BE2C (cell line): ENCODE measurements at places on chromosomes 5 and 9.

DNA sequence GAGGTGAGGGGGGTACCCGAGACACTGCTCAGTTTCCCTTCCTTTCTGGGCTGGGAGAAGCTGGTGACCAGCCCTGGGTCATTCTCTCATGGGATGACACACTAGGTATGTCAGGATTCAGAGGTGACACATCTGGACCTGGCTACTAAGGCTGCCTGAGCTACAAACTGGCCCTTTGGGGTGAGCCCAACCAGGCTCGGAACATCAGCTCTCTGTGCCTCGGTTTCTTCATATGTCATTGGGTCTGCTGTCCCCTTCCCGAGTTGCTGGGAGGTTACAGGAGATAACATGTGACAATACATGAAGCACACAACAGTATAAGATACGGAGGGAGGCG, 11.8 kb downstream of the CARD19 start:
- DNase-seq, result no peak

- no peak for DNase-seq
These were observed 3.6 kb downstream of the F12 start for GRCh38 chr5:177405805-177406204.

DNA sequence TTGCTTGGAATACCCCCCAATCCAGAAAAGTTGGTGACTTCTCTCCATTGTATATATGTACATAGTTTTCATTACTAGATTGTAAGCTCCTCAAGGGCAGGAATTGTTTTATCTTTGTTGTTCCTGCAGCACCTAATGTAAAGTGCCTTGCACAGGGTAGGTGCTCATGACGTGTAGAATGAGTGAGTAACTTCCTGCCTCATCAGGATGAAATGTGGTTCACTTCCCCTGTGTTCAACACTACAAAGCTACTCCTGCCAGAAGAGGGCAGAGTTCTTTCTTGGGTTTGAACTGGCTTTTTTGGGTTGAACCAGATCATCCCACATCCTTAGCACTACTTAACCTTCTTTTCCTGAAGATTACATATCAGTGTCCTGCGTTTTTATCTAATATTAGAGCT, 23.9 kb downstream of the GTF3C4 start:
- no peak for DNase-seq

- no peak for DNase-seq
These were observed 241.8 kb downstream of the TRIM32 start for GRCh38 chr9:116928884-116929283.

- DNase-seq, result no peak
These were observed 154.2 kb upstream of the DAB2 start for GRCh38 chr5:39578887-39579497.

- DNase-seq, result no peak
These were observed 97.1 kb downstream of the ZNF618 start for GRCh38 chr9:113973226-113973625.

- DNase-seq, result no peak
These were observed 56.0 kb downstream of the AUH start for GRCh38 chr9:91305596-91306295.

DNA sequence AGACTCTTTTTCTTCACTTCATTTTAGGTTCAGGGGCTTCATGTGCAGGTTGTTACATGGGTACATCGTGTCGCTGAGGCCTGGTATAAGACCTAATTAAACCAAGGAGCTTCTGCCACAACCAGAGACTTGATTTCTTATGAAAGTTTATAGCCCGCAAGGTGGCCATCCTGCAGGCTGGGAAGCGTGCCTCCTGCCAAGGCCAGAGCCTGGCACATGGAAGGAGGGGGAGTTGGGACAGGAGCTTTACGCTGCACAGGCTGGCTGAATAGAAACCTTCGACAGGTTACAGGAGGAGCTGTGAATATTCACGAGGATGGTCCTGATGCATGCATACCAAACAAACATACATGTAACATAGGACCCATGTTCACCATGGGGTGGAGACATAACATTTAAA, 50.1 kb upstream of the SIMC1 start:
- DNase-seq, result no peak

GRCh38 chr5:54357408-54358058, 47.2 kb upstream of the ARL15 start:
- no peak for DNase-seq

DNA sequence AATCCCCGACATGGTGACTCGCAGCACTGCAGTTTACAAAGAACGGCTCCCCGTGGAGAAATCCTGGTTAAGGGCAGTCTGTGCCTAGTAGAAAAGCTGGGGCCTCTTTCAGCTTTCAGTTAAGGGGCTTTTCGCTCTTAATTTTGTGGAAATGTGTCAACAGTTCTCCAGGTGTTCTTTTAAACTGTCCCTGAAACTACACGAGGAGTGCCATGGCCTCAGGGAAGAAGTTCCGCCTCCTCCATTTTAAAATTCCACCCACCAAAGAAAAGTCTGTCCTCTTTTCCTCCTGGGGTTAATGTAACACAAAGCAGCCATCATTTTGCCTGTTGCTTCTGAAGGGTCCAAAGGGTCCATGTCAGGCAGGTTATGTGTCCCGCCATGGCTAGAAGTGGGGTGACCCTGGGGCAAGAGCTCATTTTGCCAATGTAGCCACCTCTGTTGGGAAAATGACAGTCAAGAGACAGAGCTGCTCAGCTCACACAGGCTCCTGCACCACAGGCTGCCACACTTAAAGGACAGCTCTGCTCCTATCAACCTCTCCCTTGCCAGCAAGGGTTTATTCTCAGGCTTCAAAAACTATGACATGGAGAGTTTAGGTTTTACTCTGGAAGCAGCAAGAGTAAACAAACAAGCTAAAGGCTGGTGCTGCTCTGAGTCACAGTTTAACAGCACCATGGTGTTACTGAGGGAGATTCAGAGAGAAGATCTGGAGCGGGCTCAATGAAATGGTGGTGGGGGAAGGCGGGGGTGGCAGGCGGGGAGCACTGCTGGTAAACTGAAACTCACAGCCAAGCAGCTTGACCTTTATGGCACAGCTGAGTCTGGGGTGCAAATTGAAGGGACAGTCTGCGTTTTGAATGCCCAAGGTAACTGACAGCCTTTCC, 3.2 kb downstream of the WHRN start:
- no peak for DNase-seq

GRCh38 chr9:136424750-136425362, 14.4 kb downstream of the PMPCA start:
- no peak for DNase-seq

- no peak for DNase-seq
These were observed 20.4 kb downstream of the HAVCR2 start for GRCh38 chr5:157088342-157088990.

- no peak for DNase-seq
These were observed 167.7 kb upstream of the RASA1 start for GRCh38 chr5:87099968-87100367.

GRCh38 chr9:7238247-7238637, 480.5 kb downstream of the KDM4C start:
- no peak for DNase-seq

DNA sequence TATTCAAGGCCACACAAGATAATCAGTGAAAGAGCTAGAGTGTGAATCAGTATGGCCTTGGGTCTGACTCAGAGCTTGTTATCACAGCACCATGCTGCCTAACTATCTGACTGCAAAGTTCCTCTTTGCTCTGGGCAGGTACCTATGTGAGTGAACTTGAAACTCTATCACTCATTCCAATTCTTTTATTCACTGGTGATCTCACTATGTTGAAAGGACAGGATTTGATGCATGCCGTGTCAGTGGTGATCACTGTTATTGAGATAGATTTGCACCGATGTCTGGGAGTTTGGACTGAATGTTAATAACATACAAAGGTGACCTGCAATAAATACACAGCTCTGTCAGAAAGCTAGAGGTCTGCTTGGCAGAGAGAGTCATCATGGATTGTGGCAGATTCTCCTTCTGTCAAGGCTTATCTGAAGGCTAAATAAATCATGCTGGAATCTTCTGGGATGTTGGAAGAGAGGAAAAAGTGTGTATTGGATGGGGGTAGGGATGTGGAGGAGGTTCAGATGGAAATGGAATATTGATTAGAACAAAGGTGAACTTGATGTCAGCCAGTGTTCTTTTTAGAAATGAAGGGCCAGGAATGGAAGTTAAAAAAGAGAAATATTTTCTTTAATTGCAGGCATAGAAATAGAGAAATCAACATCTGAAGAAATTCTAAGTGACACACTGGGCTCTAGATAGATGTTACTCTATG, 91.8 kb upstream of the TNC start:
- DNase-seq, result no peak

DNA sequence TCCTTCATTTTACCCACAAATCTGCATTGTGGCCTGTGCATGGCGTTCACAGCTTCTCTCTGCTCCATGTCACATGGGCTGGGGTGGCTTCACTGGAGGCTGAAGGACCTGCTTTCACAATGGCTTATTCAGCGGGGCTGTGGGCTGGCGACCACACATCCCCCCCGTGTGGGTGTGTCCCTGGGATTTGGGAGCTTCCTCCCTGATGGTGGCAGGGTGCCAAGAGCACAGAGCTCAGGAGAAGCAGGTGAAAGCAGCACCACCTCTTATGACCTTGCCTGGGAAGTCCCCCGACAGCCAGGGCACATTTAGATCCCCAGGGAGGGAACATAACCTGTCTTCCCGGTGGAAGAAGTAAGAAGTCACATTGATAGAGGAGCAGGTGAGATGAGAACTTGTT, 5.0 kb upstream of the MED10 start:
- DNase-seq, result no peak

DNA sequence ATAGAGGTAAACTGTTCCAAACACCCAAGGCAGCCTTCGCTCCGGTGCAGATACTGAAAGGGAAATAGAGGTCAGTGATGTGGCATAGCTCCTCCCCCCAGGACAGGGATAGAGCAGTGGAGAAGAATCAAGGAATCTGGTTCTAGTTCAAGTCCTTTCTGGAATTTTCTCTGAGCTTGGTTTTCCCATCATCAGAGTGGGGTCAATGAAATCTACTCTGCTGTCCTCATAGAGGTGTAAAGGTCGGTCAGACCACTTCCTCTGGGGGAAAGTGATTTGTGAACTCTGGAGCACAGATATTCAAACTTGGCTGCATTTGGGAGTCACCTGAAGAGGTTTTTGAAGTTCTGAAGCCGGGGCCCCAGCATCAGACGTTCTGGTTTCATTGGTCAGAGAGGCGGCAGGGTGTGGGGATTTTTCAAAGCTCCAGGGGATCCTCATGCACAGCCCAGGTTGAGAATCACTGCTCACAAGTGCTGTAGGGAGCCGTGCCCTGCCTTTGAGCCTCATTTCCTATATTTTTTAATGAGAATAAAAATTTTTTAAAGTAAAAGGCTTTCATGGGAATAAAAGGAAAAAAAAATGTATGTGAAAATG, 105.7 kb upstream of the RAD23B start:
- DNase-seq, result no peak

DNA sequence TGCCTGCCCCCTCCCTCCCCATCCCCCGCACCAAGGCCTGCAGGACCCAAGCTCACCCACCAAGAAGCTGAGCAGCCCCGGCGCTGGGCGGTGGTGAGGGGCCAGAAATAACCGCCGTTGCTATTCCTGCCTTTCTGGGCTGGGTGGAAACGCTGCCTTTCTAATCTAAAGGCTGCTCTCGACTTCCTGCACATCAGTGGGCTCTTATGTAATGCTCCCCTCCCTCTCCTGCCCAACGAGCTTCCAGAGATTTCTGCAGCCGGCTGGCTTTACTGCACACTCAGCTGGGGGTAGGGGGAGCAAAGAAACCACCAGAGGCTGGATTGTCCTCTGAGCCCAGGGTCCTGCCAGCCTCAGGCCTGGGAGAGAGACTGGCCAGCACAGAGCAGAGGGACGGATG, 6.9 kb upstream of the EGR1 start:
- DNase-seq, result no peak

- no peak for DNase-seq
These were observed 28.6 kb upstream of the CPEB4 start for GRCh38 chr5:173859408-173860159.

- no peak for DNase-seq
These were observed 138.0 kb upstream of the ASTN2 start for GRCh38 chr9:117552811-117553210.

DNA sequence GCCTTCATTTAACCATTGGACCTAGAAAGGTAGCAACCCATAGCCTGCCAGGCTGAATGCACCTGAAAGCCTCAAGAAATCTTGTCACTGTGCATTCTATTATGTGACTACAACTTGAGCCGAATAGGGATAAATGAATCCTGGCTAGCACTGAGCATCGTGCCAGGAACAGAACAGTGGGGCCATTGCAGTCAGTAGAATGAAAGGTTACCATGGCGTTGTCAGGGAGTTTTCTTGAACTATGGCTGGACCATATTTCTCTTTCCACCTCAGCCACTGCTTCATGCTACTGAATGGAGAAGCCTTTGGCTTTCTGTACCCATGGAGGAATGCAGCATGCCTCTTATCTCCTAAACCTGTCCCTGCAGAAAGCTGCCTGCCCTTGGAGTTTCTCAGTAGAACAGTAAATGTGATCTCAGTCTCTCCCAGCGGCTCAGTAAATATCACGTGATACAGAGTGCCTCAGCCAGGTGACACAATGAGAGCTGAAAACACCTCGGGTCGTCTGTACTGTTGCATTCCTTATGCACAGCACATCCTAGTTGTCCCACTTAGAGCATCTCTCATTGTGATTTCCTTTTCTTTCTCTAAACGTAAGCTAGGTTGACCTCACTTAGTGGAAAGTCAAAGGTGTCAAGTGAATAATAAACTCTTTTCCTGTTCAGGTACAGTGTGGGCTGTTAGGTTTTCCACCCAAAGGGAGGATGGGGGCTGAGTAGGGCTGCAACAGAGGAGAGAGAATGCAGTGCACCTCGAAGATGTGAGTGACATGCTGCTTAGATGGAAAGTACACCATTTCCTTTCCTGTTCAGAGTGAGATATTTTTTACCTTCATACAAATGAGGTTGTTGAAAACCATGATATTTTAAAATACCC, 115.3 kb downstream of the MACIR start:
- DNase-seq, result no peak

GRCh38 chr9:92631452-92632343, 38.2 kb downstream of the IPPK start:
- no peak for DNase-seq

DNA sequence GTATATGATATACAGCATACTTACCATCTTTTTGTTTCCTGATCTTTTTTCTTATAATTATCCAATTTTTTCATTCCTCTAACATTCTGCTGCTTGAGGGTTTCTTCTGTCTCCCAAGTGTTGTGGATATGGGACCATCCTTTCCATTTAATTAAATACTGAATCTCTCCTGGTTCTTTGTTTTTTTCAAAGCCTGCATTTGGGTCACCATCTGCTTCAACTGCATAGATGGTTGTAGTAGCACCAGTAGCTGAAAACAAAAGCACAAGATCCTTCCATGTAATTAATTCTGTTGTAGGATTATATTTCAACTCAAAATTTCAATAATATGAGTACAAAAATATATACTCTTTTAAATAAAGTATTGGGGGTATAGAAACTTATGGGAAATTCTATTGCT, 29.4 kb downstream of the CHD1 start:
- no peak for DNase-seq
